Activated B cell treated with CpG ODN at 0.5 μM for 24 hours (primary cell): ENCODE measurements at places on chromosomes 12 and 14. TPM values are rescaled to one million over a fixed set of nuclear protein-coding genes. Genes with fewer than 3 reads are reported as not detected.
A peak's percentile ranks its signal among the peaks of the same experiment; 100 is the strongest.

DNA sequence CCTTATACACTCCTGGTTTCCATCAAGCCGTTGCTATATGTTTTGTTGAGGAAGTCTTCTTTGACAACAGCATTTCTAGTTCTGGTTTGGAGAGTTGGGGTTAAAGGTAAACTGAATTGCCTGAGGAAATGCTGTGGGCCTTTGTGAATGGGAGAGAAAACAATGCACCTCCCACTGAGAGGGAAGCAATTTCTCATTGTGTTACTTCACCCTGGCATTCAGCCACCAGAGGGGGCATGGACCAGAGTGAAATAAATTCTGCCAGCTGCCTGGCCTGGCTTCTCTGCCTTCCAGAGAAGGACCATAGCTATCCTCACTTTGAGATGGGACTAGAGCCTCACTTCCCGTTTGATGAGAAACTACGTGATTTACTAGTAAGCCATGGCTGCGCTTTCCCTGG is 475.3 kb downstream of the EGLN3 start:
- H3K4me3 ChIP-seq: no peak overlapping the region
- DNase-seq: no peak
- no peak overlapping the region for H3K27ac ChIP-seq
- no peaks in the 10 kb centered on the region for H3K27me3 ChIP-seq

GRCh38 chr12:56362130-56363059 is at the start of gene APOF:
APOF (minus strand) TSS chr12:56362857; CDS start chr12:56362745, 112 bp downstream.
- DNase-seq: no peak
- H3K27me3 ChIP-seq: no peaks in the 10 kb centered on the region
- peaks cover 36% of the 10 kb centered on the region for H3K4me1 ChIP-seq

DNA sequence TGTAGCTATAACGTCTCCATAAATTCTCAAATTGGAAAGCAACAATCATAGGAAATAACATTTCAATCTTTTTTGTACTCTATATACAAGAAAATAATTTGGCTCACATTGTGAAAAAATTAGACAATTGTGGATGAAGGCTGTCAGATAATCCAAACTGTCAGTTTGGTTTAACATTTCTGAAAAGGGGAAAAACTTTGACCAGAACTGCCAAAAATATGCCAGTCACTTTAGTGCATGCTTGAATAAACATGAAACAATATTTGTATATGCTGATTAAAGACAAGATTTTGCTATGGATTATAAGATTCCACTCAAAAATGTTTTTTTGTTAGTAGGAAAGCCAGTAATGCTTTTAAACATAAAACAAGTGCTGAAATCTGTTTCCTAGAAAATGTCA is 38.9 kb downstream of the CCDC59 start:
- H3K27me3 ChIP-seq: no peaks in the 10 kb centered on the region
- H3K4me1 ChIP-seq: no peaks in the 10 kb centered on the region
- DNase-seq: no peak
- H3K27ac ChIP-seq: no peak overlapping the region
- no peaks in the 10 kb centered on the region for H3K36me3 ChIP-seq

- H3K27ac ChIP-seq: no peak overlapping the region
- no peak for DNase-seq
- no peak overlapping the region for H3K4me3 ChIP-seq
- no peaks in the 10 kb centered on the region for H3K36me3 ChIP-seq
- no peaks in the 10 kb centered on the region for H3K4me1 ChIP-seq
Measured at GRCh38 chr14:42070031-42070430, 463.4 kb downstream of the LRFN5 start.

GRCh38 chr14:103279142-103280025 is 54.7 kb upstream of the EIF5 start:
- H3K4me1 ChIP-seq: peaks cover 11% of the 10 kb centered on the region
- H3K36me3 ChIP-seq: no peaks in the 10 kb centered on the region
- H3K27ac ChIP-seq: no peak overlapping the region
- peak overlapping the region; percentile 65 for H3K4me3 ChIP-seq

- DNase-seq: no peak
- no peak overlapping the region for H3K27ac ChIP-seq
- H3K27me3 ChIP-seq: peaks cover 76% of the 10 kb centered on the region
- no peaks in the 10 kb centered on the region for H3K36me3 ChIP-seq
- peaks cover 14% of the 10 kb centered on the region for H3K4me1 ChIP-seq
Measured at GRCh38 chr12:113477171-113477841, 5.6 kb upstream of the LHX5 start.

GRCh38 chr14:90803249-90803648 is 13.0 kb downstream of the TTC7B start:
- H3K4me3 ChIP-seq: no peak overlapping the region
- no peak overlapping the region for H3K27ac ChIP-seq
- no peaks in the 10 kb centered on the region for H3K36me3 ChIP-seq
- DNase-seq: no peak

DNA sequence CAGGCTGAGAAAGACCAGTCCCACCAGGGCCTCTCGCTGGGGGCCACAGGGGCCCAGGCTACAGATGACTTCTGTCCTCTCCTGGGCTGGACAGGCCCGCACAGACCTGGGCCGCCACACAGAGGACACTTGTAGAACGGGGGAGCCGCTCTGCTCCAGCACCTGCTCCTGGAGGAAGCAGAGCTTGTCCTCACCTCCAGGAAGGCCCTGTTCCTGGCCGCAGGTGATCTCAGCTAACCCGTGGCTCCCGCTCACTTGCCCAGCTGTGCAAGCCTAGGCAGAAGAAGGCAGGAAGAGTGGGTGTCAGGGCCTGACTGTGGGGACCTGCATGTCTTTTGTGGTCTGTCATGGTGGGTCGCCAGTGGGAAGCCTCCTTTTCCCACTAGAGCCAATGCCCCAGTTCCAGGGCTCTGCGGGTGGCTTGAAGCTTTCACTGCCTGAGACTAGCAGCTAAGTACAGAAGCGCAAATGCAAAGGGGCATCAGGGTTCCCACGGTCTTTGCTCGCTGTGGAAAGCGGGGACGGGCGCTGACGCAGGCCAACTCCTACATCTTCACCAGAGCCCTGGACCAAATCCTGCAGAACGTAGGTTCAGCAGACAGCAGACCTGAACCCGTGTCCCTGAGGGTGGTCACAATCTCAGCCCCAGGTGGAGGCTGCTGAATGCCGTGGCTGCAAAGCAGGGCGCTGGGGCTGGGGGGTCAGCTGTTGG is 8.8 kb upstream of the CEP170B start:
- H3K4me3 ChIP-seq: no peak overlapping the region
- H3K36me3 ChIP-seq: no peaks in the 10 kb centered on the region
- peaks cover 9% of the 10 kb centered on the region for H3K27me3 ChIP-seq
- H3K4me1 ChIP-seq: no peaks in the 10 kb centered on the region

DNA sequence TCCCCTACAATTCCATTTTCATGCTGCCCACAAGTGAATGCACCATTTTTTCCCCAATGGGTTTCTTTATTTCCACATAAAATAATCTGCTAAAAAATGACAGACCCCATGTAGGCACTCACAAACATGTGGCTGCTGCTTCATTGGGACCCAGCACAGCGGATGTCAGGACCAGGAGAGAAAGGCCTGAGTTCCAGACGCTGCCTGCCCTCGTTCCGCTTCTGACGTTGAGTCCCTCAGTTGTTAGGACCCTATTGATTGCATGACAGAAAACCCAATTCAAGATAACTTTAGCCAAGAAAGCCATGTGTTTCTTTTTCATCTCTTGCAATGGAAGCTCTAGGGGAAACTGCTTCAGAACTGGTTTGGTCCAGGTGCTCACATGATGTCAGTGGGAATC is 34.6 kb downstream of the ADGRD1 start:
- H3K4me1 ChIP-seq: peaks cover 11% of the 10 kb centered on the region
- DNase-seq: no peak
- H3K27ac ChIP-seq: no peak overlapping the region
- no peak overlapping the region for H3K4me3 ChIP-seq
- peaks cover 14% of the 10 kb centered on the region for H3K27me3 ChIP-seq

DNA sequence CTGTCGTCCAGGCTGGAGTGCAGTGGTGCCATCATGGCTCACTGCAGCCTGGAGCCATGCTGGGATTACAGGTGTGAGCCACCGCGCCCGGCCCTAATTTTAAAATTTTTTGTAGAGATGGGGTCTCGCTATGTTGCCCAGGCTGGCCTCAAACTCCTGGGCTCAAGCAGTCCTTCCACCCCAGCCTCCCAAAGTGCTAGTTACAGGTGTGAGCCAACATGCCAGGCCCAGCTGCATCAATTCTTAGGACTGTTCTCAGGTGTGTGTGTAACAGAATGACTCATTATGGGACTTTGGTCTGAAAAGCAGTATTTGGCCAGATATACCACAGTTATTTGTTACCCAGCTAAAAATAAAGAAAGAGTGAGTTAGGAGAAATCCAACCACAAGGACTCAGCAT is 17.4 kb downstream of the LETMD1 start:
- H3K27ac ChIP-seq: no peak overlapping the region
- H3K4me3 ChIP-seq: no peak overlapping the region
- DNase-seq: no peak

DNA sequence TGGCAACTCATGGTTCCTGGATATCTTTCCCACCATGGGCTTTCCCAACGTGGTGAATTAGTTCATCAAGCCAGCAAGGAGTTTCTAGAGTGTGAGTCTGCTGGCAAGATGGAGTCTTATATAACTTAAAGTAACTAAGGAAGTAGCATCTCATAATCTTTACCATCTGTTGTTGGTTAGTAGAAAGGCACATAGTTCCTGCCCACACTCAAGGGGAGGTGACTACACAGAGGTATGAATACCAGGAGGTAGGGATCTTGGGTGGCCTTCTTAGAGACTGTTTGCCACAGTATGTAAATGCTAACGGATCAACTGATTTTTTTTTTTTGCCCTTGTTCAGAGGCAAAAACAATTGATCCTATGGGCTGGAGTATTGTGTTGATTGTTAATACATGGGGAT is 446.9 kb downstream of the ATP23 start:
- no peak overlapping the region for H3K27ac ChIP-seq
- H3K36me3 ChIP-seq: no peaks in the 10 kb centered on the region
- H3K27me3 ChIP-seq: peaks cover 2% of the 10 kb centered on the region
- H3K4me3 ChIP-seq: no peak overlapping the region
- no peaks in the 10 kb centered on the region for H3K4me1 ChIP-seq

DNA sequence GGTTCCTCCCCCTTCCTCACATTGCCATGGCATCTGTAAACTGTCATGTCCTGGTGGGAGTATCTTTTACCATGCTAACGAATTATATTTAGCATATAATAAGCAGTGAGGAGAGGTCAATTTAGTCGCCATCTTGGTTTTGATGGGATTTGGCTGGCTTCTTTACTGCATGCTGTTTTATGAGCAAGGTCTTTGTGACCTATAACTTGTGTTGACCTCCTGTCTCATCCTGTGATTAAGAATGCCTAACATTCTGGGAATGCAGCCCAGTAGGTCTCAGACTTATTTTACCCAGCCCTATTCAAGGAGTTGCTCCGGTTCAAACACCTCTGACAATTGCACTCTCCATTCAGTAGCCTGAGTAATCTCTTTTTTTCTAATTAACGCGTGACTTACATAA is 2.1 kb upstream of the EIF4B start:
- H3K27ac ChIP-seq: no peak overlapping the region
- peaks cover 35% of the 10 kb centered on the region for H3K4me1 ChIP-seq
- no peak overlapping the region for H3K4me3 ChIP-seq
- DNase-seq: no peak
- peaks cover 11% of the 10 kb centered on the region for H3K27me3 ChIP-seq
- peaks cover 25% of the 10 kb centered on the region for H3K36me3 ChIP-seq

Gene LHX5
- not detected in 2 replicates for total RNA-seq

Gene KRT79
- total RNA-seq: not detected in 2 replicates
